CD4-positive, alpha-beta T cell treated with Interleukin-10 for 1 hour (primary cell): ENCODE measurements at places on chromosomes 7 and 10.

- DNase-seq, result no peak
Observed at GRCh38 chr7:620056-620455, 100.4 kb upstream of the PDGFA start.

DNA sequence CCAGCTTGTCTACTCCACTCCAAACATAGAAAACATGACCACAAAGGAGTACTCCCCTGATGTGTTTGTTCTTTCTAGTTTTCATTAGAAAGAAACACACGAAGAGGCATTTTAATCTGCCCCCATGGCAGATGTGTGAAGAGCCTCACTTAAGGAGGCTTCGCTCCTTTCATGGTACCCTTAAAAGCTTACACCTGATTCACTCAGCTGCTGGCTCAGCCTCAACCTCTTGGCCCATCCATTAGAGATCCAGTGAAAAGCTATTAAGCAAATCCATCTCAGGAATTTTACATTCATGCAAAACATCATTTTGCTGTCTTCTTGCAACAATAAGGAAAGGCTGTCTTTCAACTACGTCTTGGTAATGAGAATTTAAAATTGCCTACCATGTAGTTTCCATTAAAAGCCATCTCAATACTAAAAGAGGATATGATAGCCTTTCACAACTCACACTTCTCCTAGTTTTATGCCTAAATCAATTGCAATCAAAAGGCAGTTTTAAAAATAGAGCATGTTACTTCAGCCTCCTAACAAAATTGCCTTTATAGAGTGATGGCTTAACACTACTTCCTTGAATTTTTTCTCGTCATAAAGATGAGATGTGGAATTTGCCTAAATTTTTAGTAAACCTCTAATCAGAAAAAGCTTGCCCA is 22.7 kb downstream of the MACC1 start:
- no peak for DNase-seq

GRCh38 chr7:159015454-159016410 is 128.9 kb downstream of the VIPR2 start:
- no peak for DNase-seq

DNA sequence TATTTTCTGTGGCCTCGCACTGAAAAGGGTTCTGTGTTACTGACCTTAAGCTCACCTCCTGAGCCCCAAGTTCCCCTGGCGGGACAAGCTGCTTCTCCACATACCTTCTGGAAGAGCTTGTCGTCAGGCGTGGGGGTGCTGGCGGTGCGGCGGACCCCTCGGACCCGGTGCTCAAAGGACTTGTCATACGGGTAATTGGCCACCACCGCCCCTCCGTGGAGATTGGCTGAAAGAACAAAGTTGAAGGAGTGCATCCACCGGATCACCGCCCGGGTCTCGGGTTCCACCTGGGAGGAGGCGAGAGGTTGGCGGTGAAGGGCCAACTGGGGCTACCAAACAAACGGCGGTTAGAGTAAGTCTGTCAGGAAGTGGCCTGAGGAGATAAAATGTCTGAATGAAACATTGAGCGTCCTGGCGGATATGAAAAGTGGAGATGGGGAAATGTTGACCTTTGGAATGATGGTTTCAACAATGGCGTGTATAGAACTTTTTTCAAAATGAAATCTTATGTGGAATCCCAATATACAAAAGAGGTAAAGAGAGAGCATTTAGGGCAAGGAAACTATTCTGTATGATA is 16.5 kb downstream of the CPN1 start:
- no peak for DNase-seq

DNA sequence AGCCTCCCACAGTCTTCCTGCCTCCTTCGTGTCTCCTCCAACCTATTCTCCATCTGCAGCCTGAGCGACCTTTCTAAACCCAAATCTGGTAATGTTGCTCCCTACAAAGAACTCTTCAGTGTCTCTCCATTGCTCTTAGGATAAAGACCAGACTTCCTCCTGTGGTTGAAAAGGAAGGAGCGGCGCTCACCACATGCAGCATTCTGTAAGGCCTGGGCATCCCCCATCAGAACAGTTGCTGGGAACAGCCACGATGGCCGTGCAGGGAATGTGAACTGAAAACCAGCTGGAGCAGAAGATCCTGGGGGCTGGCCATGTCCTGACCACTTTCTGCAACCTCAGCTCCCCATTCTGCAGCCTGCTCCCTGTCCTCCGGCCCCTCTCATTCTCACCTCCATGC is 237.8 kb upstream of the ZMIZ1 start:
- DNase-seq, result no peak

- DNase-seq, result no peak
Observed at GRCh38 chr10:104640339-104641186, 527 bp upstream of the SORCS3 start.

GRCh38 chr10:28248092-28248491 is 54.8 kb downstream of the MPP7 start:
- DNase-seq, result no peak

DNA sequence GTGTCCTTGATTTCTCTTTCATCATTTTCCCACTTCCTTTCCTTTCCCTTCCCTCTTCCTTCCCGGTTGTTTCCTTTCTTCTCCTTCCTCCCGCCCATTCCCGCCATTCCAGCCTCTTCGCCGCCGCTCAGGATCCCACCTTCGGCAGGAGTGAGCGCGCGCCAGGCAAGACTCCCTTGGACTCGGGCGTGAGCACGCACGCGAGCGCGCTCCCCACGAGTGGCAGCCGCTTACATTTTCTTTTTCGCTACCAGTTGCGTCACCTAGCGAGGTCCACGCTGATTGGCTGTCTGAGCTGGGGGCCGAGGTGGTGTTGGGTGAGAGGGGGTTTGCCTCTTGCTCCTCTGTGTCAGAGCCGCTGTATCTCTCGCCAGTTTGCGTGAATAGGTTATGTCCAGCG is 11.8 kb downstream of the ZAN start:
- peak; percentile 55 for DNase-seq

- no peak for DNase-seq
Observed at GRCh38 chr7:128349466-128349825, 5.7 kb upstream of the RBM28 start.

- DNase-seq, result no peak
Observed at GRCh38 chr7:30612658-30613265, 18.1 kb downstream of the GARS1 start.
